ENCODE measurements at places on chromosomes 7 and 10. TPM values are rescaled to one million over a fixed set of nuclear protein-coding genes. Genes with fewer than 3 reads are reported as not detected.

The OR2A25 gene
- not detected for total RNA-seq

The NACAD gene
- 6.9 TPM for total RNA-seq

GRCh38 chr7:135936497-135937217, 40.5 kb downstream of the MTPN start:
- no peak for DNase-seq

The CACNB2 gene
- total RNA-seq: 3.3 TPM

The COL13A1 gene
- 1.1 TPM for total RNA-seq

DNA sequence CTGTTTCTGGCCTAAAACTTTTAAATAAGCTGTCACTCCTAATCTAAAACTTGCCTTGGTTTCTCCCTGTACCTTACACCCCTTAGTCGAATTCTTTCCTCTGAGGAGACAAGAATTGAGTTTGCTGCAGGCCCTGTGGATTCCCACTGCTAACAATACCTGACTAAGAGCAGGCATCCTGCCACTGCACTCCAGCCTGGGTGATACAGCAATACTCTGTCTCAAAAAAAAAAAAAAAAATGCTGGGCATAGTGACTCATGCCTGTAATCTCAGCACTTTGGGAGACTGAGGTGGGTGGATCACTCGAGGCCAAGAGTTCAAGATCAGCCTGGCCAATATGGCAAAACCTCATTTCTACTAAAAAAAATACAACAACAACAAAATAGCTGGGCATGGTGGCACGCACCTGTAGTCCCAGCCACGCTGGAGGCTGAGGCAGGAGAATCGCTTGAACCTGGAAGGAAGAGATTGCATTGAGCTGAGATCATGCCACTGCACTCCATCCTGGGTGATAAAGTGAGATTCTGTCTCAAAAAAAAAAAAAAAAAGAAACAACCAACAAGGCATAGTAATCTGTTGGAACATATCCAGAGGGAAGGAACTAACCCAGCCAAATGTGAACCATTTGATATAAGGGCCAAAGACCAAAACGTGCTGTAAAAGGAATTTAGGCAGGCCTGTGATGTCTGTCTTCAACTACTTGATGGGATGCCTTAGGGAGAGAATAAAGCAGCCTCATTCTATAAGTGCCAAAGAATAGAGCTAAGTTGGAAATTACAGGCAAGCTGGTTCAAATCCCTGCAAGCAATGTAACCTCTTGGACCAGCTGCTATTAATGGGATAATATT, 732.7 kb upstream of the AUTS2 start:
- DNase-seq: no peak

DNA sequence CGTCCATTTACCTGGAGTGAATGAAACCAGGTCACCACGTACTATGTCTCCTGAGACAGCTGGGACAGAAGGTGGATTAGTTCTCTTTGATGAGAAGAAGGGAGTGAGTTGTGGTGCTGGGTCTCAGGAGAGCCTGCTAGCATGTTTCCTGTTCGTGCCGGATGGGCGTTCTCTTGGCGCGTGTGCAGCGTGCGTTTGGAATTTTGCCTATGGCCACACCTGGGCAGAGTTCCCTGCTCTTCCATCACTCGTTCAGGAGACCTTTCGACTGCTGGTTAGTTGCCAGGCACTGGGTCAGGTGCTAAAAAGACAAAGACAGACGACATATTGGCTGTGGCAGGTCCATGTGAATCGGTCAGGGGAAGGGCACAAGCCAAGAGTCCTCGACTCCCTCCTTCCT, 90.3 kb downstream of the TRRAP start:
- no peak for DNase-seq

The CNTNAP2 gene
- not detected for total RNA-seq

DNA sequence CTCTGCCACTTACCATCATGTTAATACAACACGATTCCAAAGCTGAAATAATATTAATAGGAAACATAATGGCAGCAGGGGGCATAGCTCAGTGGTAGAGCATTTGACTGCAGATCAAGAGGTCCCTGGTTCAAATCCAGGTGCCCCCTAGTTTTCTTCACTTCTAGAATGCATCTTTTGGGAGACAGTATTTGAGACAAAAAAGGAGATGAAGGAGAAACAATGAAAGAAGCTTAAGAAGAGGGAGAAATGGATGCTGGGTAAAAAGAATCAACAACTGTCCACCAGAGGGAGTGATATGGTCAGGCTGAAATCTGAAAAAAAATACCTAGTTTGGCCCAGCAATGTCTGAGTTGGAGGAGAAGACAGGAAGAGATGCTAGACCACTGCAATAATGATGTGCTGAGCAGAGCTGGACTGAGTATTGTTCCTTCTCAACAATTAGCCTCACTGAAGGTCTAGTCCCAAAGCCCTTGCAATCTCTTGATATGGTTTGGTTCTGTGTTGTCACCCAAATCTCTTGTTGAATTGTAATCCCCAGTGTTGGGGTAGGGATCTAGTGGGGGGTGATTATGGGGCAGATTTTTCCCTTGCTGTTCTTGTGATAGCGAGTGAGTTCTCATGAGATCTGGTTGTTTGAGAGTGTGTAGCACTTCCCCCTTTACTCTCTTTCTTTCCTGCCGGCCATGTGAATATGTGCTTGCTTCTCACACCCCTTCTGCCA, 48.3 kb downstream of the ZNF783 start:
- no peak for DNase-seq

GRCh38 chr10:102113956-102114857, 6.0 kb downstream of the LDB1 start:
- no peak for DNase-seq
